ENCODE measurements at places on chromosomes 16 and 17.
A peak's percentile ranks its signal among the peaks of the same experiment; 100 is the strongest.

DNA sequence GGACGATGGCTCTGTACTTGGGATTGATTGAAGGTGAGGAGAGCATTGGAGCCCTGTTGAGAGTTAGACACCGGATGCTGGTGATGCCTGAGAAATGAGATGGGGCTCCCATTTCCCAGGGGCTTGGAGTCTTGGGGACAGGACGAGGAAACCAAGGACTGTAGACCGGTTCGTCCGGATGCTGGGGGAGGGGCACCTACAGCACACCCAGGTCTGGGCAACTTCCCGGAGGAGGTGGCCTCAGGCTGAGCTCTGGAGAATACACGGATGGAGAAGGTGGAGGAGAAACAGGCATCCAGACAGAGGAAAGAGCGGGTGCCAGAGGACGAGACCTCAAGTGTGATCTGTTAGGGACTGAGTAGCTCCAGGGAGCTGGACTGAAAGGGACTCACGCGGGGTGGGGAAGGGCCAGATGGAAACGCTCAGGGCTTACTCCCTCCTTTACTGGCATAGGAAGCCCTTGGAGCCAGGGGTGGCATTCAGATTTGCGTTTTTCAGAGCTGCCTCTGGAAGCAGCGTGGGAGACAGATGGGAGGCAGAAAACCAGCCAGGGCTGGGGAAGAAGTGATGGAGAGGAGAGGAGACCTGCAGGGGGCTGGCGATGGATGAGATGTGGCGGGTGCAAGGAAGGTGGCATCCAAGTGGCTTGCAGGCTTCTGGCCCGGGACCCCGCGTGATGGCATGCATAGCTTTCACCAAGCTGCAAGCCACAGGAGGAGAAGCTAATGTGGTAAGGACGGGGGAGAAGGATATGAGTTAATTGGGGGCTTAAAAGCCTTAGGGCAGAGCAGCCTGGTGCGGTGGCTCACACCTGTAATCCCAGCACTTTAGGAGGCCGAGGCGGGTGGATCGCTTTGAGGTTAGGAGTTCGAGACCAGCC, 8.3 kb downstream of the C1QTNF1 start:
- peak; percentile 68 for DNase-seq

DNA sequence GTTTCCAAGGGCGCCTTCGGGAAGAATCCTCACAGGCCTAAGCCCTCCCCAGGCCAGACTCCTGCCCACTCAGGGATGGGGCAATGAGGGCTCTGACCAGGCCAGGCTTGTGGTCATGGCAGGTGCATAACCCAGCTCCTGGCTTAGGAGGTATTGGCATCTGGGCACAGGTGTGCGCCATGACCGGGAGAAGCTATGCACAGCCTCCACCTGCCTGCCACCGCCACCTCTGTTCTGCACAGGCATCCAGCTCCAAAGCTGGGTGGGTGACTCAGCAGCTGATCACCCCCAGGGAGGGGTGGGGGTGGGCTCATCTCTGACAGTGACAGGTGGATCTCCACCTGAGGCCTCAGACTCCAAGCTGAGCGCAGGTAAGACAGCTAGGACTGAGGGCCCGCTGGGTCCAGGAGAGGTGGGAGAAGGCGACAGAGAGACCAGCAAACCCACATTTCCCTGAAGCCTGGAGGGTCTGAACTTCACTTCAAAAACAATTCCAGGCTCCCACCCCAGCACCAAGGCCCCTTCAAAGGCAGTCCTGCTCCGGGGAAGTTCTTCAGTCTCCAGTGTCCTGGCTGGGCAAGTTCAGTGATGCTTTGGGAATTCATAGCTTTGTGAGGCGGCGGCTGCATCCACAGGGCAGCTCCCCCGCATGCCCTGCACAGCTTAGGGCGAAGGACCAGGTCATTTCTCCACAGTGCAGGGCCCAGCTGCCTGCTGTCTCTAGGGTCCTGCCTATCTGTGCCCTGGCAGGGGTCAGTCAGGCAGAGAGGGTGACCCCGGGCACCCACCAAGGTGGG, 121.6 kb upstream of the SMURF2 start:
- no peak for DNase-seq

GRCh38 chr16:2967721-2968161, 1.4 kb upstream of the PAQR4 start:
- no peak for DNase-seq

GRCh38 chr16:57304169-57305061, 19.9 kb upstream of the PLLP start:
- peak; percentile 71 for DNase-seq

- DNase-seq: no peak
Observed at GRCh38 chr17:8964801-8965393, 610 bp downstream of the PIK3R5 start.

All from AG10803 (cell line).